ENCODE measurements at places on chromosomes 5 and 9. TPM values are rescaled to one million over a fixed set of nuclear protein-coding genes. Genes with fewer than 3 reads are reported as not detected.

The FUBP3 gene
- 39.7 TPM for total RNA-seq

The DMAC1 gene
- total RNA-seq: 5.9 TPM

The NINJ1 gene
- total RNA-seq: 43.3 TPM

The DMGDH gene
- 0.46 TPM for total RNA-seq

The NEUROG1 gene
- not detected for total RNA-seq

The GPR151 gene
- not detected for total RNA-seq

The FER gene
- total RNA-seq: 17.6 TPM

The ASTN2 gene
- 7.5 TPM for total RNA-seq

The GALNT10 gene
- total RNA-seq: 65.6 TPM

The LIFR gene
- total RNA-seq: 87.1 TPM

The CDKN2A gene
- total RNA-seq: 32.5 TPM

The KIF12 gene
- 2.3 TPM for total RNA-seq

The BNIP1 gene
- total RNA-seq: 2.1 TPM

The NRARP gene
- 3.1 TPM for total RNA-seq

The SCGB3A1 gene
- 806 TPM for total RNA-seq

The BOD1 gene
- total RNA-seq: 21.6 TPM

Measured in upper lobe of left lung (tissue), 6 donors.